ENCODE measurements at places on chromosomes 6 and 20. TPM values are rescaled to one million over a fixed set of nuclear protein-coding genes. Genes with fewer than 3 reads are reported as not detected.
A peak's percentile ranks its signal among the peaks of the same experiment; 100 is the strongest.

GRCh38 chr6:142827991-142828390 is 117.0 kb downstream of the HIVEP2 start:
- no peak for DNase-seq
- H3K27ac ChIP-seq, result no peak overlapping the region
- H3K4me1 ChIP-seq, result peaks cover 7% of the 10 kb centered on the region
- no peak overlapping the region for H3K4me3 ChIP-seq

DNA sequence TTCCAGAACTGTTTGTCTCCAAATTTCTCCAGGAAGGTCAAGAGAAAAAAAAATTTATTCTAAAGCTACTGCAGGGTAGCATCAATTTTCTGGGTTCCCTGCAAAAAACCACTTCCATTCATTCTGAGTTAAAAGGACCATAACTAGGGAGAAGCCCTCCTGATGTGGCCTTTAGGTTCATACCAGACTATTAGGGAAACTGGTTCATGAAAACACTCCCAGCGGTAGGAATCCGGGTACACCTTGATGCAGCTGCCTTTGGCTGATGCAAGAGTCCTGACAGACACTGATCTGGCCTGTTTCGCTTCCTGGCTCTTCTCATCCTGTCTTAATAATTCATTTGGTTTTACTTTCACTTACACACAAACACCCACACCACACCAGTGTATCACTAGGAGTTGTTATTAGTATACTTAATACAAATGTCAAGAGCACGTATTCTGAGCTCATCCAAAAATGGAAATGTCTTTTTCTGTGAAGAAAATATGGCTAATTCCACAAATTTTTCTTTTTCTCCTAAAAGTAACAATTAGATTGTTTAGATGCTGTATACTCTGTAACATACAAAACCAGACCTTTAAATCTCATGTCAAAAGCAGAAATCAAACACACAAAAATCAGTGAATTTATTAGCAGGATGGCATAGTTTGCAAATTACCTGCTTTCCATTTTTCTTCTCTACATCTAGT is 38.4 kb upstream of the ARHGAP18 start:
- H3K4me3 ChIP-seq, result no peak overlapping the region
- peaks cover 3% of the 10 kb centered on the region for H3K27me3 ChIP-seq
- no peaks in the 10 kb centered on the region for H3K36me3 ChIP-seq
- H3K27ac ChIP-seq, result no peak overlapping the region
- H3K4me1 ChIP-seq, result no peaks in the 10 kb centered on the region

GRCh38 chr20:17928633-17929311 is 39.8 kb downstream of the SNX5 start:
- H3K36me3 ChIP-seq, result no peaks in the 10 kb centered on the region
- H3K27ac ChIP-seq, result peak overlapping the region; percentile 86
- peaks cover 7% of the 10 kb centered on the region for H3K27me3 ChIP-seq
- H3K4me1 ChIP-seq, result peaks cover 34% of the 10 kb centered on the region
- H3K4me3 ChIP-seq, result peak overlapping the region; percentile 35

GRCh38 chr6:166898910-166899309 is 57.4 kb downstream of the RNASET2 start:
- DNase-seq, result no peak
- H3K4me1 ChIP-seq, result peaks cover 5% of the 10 kb centered on the region
- peaks cover 11% of the 10 kb centered on the region for H3K27me3 ChIP-seq
- peaks cover 3% of the 10 kb centered on the region for H3K36me3 ChIP-seq

- H3K27ac ChIP-seq, result peak overlapping the region; percentile 73
- DNase-seq, result no peak
- no peak overlapping the region for H3K4me3 ChIP-seq
- H3K4me1 ChIP-seq, result no peaks in the 10 kb centered on the region
Measured at GRCh38 chr20:59141818-59142581, 21.6 kb upstream of the ZNF831 start.

DNA sequence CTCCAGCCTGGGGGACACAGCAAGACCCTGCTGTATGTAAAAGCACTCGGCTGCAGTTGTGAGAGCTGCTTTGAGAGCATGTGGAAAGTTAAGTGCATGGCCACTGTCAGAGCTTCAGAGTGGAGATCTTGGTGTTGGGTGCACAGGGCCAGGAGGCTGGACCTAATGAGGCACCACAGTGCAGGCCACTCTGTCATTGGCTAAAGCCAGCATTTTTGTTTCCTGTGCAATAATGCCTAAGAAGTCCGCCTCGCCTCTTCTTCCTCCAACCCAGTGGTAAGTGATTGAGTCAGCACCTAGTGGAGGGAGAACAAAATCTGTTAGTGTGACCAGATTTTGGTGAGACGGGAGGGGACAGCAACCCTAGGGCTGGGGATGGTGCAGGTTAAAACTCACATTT is 60.6 kb downstream of the SSR1 start:
- H3K36me3 ChIP-seq, result peaks cover 6% of the 10 kb centered on the region
- H3K27ac ChIP-seq, result no peak overlapping the region
- DNase-seq, result no peak
- H3K27me3 ChIP-seq, result no peaks in the 10 kb centered on the region

DNA sequence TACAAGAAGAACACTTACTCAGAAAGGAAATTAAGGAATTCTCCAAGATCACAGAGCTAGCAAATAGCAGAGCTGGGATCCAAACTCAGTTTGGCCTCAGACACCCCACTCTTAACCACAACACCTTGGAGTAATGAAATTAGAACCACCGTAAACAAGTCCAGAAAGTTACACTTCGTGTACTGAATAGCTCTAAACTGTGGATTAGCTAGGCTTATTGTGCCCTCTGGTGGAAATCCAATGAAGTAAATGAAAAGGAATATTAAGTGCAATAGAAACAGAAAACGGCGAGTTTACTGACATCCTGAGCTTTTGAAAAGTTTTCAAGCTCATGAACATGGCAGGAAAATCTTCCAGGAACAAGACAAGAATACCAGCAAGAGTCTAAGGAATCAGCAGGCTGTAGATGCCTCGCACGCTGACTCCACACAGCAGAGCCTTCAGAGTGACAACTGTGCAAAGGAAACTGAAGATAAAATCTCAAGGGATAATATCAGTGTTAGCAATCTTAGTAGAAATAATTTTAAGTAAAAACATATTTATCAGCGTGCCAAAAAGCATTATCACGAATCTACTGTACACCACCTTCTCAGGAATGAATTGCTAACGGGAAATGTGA is 34.6 kb downstream of the FBXO5 start:
- peaks cover 2% of the 10 kb centered on the region for H3K4me1 ChIP-seq
- no peaks in the 10 kb centered on the region for H3K36me3 ChIP-seq
- no peak overlapping the region for H3K4me3 ChIP-seq
- no peak for DNase-seq
- H3K27me3 ChIP-seq, result no peaks in the 10 kb centered on the region
- H3K27ac ChIP-seq, result no peak overlapping the region

- DNase-seq, result no peak
- no peak overlapping the region for H3K4me3 ChIP-seq
- H3K27ac ChIP-seq, result no peak overlapping the region
- H3K4me1 ChIP-seq, result no peaks in the 10 kb centered on the region
Measured at GRCh38 chr6:119535332-119535731, 185.8 kb upstream of the MAN1A1 start.

DNA sequence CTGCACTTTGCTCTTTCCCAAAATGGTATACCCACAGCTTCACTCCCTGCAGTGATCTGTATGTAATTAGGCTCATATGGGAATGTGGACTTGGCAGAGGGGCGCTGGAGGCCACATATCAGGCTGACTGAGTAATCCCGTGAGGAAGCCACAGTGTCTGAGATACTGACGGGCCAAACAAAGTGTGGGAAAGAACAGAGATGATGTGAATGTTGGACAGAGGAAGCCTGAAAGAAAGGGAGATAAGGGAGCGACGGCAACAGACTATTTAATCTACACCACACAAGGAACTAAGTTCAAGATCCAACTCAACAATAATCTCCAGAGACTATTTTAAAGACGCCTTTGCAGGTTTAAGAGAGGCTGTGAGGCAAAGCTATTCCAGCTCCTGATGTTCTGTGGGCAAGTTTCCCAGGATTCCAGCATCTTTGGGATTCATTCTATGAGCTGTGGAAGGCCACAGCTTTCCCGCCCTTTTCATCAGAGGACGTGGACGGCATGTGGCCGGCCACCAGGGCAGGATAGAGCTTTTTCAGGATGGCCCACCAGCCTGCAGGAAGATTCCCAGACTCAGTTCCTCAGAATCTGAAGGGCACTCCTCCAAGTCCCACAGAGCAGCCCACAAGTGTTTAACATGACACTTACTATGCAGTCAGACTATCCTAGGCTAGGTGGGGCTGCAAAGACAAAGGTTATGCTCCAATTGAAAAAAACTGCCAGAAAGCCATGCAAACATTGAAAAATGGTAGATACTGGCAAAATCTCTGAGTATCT is 237.5 kb downstream of the ATXN1 start:
- DNase-seq, result no peak
- peaks cover 10% of the 10 kb centered on the region for H3K36me3 ChIP-seq
- no peak overlapping the region for H3K27ac ChIP-seq
- H3K4me1 ChIP-seq, result peaks cover 17% of the 10 kb centered on the region
- no peak overlapping the region for H3K4me3 ChIP-seq

- H3K4me1 ChIP-seq, result peaks cover 12% of the 10 kb centered on the region
- DNase-seq, result no peak
- no peaks in the 10 kb centered on the region for H3K27me3 ChIP-seq
- H3K36me3 ChIP-seq, result peaks cover 6% of the 10 kb centered on the region
Measured at GRCh38 chr6:44133003-44133931, 5.9 kb downstream of the TMEM63B start.

- no peak for DNase-seq
- H3K27me3 ChIP-seq, result peaks cover 83% of the 10 kb centered on the region
- peaks cover 2% of the 10 kb centered on the region for H3K4me1 ChIP-seq
- H3K27ac ChIP-seq, result no peak overlapping the region
- peak overlapping the region; percentile 30 for H3K4me3 ChIP-seq
Measured at GRCh38 chr20:36307412-36308325, 1.5 kb downstream of the DLGAP4 start.

DNA sequence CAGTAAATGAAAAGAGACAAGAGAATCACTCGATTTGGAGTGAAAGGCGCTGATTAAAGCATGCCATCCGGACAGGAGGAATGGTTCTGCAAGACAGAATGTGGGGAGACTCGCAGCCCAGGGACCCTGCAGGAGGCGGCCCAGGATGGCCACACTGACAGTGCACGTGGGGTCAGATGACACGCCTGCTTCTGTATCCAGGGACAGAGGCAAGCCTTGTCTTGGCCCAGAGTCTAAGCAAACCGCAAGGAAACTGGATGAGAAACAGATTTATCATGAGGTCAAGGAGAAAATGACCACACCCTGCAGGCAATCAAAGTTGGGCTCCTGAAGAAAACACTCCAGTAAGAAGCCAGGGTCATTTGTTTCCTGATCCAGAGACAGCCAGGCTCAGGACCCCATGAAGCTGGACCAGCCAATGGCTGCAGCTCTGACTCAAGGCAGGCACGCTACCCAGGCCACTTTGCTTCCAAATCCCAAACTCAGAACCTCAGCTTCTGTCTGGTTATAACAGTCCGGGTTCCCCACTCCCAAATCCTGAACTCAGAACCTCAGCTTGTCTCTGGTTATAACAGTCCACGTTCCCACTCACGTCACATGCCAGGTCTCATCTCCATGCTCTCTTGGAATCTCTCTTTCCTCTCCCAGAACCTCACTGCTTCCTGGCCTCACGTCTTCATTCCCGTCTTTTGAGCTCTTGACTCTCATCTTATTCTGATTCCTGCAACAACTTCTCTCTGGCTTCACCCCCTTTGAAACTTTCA is 144.9 kb upstream of the THBS2 start:
- no peak overlapping the region for H3K27ac ChIP-seq
- no peaks in the 10 kb centered on the region for H3K4me1 ChIP-seq
- H3K36me3 ChIP-seq, result no peaks in the 10 kb centered on the region
- peaks cover 11% of the 10 kb centered on the region for H3K27me3 ChIP-seq

DNA sequence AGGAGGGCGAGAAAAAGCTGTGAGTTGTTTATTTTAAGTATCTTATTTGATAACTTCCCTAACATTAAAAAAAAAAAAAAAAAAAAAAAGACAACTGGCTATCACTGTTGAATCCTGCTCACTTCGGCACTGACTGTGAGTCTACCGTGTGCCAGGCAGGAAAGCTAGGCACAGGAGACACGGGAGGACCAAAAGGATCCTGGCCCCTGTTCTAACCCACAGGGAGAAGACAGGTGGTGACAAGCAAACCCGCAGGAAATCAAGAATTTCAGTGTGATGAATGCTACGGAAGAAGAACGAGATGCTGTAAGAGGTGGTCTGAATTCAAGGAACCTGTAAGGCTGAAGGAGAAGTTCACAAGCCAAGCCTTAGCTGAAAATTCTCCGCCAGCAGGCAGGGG is 94.7 kb upstream of the NFATC2 start:
- no peak overlapping the region for H3K27ac ChIP-seq
- H3K4me3 ChIP-seq, result no peak overlapping the region
- no peaks in the 10 kb centered on the region for H3K4me1 ChIP-seq

DNA sequence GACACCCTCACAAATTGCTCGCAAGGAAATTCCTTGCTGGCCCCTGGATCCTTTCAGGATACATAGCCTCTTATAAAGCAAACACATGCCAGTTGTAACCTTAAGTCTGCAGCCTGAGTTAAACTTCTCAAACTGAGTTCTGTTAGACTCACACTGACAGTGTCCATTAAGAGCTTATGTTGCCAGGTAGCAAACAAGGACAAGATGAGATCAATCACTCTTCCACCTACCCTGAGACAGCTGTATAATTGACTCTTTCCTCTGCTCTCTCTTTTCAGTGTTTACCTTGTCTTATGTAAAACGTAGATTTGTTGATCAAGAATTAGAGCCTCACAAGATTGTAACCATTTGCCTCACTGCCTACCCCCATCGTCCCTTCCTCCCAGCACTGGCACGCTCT is 359.8 kb downstream of the EPM2A start:
- peaks cover 7% of the 10 kb centered on the region for H3K36me3 ChIP-seq
- peak overlapping the region; percentile 3 for H3K4me3 ChIP-seq
- peaks cover 15% of the 10 kb centered on the region for H3K4me1 ChIP-seq
- no peak for DNase-seq

LCA5 gene
- 8.9 TPM for total RNA-seq

PTK6 gene
- 0.29 TPM for total RNA-seq

GSTA2 gene
- total RNA-seq, result 10.7 TPM

CNBD2 gene
- 4.0 TPM for total RNA-seq

FAM209A gene
- 0.69 TPM for total RNA-seq

DLL1 gene
- total RNA-seq, result 75.3 TPM

FUCA2 gene
- 67.3 TPM for total RNA-seq

ULBP3 gene
- total RNA-seq, result 16.2 TPM

FAM229B gene
- 22.1 TPM for total RNA-seq

LTB gene
- total RNA-seq, result not detected

DPPA5 gene
- total RNA-seq, result not detected
